ENCODE measurements at places on chromosomes 4 and X.

DNA sequence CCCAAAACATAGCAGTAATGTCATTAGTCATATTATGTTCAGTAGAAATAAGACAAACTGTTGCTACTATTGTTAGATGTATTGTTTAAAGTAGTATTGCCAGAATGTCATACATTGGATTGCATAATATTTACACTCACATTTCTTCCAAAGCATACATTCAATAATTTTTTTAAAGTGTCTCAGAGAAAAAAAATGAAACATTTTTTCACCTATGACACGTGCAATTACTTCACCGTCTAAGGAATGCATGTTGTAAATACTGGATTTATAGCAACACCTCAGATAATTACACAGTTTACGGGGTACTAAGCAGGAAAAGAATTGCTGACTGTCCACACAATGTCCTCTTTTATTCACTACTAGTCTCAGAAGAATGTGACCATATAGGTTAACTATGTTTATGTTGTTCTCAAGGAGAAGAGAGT lies 162.1 kb downstream of the PCDH18 start:
- no peak for DNase-seq

- DNase-seq, result no peak
These were observed 29.9 kb downstream of the VCX2 start for GRCh38 chrX:8140986-8141744.

- DNase-seq, result no peak
These were observed 2.7 kb upstream of the XKRX start for GRCh38 chrX:100931218-100931924.

- no peak for DNase-seq
These were observed 72.2 kb downstream of the PPP3CA start for GRCh38 chr4:101274888-101275752.

DNA sequence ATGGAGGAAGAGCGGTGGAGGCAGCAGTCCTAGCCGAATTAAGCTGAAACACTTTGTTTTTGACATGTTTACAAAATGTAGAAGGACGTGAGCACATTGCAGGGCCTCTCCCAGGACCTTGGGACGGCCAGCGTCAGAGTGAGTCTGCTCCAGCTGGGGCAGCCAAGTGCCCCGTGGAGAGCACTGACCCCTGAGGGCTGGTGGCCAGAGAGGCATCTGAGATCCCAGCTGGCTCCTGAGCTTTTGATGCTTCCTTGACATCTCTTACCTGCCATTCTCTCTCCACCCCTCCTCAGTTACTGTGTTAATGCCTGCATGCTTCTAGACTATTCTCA lies 24.7 kb downstream of the NAT8L start:
- no peak for DNase-seq

DNA sequence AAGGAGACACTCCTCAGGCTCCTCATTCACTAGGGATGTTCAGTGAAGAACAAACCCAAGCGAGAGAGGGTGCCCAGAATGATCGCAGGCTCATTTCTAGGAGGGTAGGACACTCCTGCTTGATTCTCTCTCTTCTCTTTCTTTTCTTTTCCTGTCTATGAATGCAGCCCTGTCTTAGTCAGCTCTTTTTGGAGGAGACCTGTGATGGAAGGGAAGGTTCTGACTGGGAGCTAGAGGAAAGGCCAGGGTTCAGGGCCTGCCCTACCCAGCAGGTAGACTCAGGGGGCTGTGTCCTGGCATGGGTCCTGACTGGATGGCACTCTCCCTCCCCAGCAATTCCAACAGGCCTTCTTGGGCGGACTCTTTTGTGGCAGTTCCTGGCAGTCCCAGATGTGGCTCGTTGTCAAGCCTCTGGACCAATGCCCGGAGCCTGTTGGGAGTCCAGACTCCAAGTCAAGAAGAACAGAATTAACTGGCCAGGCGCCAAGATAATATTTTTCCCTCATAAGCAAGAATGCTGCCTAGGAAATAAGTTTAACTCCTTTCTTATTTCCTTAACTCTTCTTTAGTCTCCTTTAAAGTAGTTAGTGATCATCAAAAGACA lies 139.4 kb upstream of the SCML1 start:
- peak; percentile 45 for DNase-seq

DNA sequence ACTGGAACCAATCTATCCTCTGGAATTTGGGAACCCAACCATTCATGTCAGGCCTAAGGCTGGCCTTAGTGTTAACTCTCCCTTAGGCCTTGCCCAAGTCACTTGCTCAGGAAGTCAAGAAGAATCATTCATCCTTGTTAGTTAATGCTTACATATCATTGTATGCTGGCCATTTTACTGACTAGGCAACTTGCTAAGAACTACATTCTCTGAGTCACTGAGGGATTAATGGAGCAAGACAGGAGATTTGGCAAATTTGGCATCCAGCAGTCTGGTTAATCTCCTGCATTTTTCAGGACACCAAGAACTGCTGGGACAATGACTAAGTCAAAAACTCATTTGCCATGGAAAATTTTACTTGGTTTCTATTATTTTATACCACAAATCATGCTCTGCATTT lies 115.8 kb upstream of the DDIT4L start:
- no peak for DNase-seq

- DNase-seq, result peak; percentile 72
These were observed 68.7 kb upstream of the NDST3 start for GRCh38 chr4:117965622-117966021.

DNA sequence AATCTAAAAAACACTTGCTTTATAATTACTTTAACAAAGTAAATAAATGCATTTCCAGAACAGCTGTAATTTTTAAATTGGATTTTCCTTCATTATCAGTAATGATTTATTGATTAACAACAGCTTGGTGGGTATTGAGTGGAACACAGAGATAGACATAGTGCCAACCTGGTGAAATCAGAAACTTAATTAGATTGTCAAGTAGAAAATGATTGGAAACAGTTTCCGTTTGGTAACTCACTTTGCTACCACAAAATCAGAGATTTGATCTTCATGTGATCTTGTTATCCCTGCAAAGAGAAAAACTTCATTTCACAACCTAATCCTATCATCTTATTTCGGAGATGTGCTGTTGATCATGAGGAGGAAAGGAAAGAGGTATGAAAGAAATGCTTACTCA lies 70.8 kb downstream of the CAPN6 start:
- DNase-seq, result no peak

DNA sequence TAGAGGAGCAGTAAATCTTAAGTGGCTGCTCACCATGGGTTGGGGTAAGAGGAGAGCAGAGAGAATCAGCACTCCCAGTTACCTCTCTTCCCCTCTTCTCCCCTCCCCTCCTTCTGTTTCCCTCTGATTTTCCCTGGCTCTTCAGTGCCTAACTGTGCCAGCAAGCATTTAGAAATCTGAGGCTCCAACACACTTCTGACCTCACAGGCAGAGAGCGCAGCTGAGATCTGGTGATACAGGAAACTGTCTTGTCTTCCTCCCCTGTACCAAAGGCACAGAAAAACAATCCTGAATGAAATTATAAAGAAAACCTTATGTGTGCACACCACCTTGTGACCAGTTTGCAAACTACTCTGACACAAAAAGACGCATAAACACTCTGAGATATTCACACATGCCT lies 82.4 kb upstream of the SMIM10 start:
- DNase-seq, result peak; percentile 21

DNA sequence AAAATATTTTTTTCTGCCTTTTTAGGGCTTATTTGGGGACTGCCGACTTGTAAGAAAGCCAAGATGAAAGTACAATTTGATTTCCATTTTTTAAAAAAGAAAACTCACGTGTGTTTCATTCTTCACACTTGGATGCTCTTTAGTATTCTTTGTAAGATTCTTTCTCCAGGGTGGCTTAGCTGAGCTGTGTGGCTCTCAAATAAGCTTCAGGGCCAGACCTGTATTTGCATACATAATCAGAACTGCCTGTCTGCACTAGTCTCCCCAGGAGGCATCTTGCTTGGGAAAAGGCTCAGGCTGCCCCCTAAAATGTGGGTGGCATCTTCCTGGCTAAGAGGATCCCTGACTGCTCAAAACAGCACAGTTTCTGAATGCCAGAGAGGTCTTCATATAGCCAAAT lies 498.4 kb downstream of the MID1IP1 start:
- DNase-seq, result no peak

DNA sequence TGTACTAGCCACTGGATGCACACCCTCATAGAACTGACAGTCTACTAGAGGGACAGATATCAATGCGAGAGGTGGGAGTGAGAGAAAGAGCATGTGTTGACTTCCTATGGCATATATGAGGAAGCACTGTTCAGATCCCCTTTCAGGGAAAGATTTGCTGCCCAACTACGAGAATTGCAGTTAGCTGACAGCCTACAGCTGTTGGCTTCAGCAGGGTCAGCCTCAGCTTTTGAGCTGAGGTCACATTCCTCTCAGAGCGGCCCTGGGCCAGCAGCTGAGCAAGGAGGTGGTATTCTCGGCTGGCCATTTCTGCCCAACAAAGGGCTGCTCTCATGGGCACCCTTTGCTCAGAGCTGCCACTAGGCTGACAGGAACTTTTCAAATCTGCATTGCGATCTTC lies 580.2 kb downstream of the MID1IP1 start:
- no peak for DNase-seq

GRCh38 chr4:72843466-72843865 lies 226.1 kb downstream of the COX18 start:
- no peak for DNase-seq

- DNase-seq, result no peak
These were observed 52.3 kb downstream of the IL1RAPL2 start for GRCh38 chrX:104618106-104618895.

DNA sequence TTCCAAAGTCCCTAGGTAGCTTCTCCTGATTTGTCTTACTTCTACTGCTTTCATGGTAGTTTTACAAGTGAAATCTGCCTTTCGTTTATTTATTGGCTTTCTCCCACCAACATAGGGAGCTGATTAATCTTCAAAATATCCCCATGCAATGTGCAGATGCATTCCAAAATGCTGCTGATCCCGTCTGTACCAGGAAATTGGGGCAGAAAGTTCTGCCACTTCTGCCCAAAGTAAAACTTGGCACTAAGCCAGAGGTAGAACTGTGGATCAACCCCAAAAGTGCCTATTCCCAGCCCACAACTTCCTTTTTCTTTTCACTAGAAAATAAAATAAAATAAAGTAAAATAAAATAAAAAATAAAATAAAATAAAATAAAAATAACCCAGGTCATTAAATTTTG lies 47.3 kb upstream of the PPARGC1A start:
- DNase-seq, result no peak

DNA sequence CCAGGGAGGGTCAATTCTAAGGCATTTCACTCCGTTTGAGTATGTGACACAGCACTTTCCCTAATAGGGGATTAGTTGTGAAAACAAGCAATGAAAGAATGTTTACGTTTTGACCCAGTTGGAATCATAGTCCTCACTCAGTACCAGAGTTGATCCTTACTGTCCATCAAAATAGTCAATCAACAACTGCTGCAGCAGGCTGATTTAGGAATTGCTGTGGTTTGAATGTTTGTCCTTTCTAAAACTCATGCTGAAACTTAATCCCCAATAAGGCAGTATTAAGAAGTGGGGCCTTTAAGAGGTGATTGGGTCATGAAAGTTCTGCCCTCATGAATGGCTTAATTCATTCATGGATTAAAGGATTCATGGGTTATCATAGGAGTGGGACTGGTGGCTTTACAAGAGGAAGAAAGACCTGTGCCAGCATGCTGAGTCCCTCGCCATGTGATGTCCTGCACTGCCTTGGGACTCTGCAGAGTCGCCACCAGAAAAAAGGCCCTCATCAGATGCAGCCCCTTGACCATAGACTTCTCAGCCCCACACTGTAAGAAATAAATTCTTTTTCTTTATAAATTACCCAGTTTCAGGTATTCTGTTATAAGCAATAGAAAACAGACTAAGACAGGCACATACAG lies 3.1 kb upstream of the FBXL5 start:
- no peak for DNase-seq

GRCh38 chr4:177001271-177002175 lies 208.8 kb upstream of the VEGFC start:
- no peak for DNase-seq

GRCh38 chr4:114271031-114271430 lies 291.6 kb upstream of the ARSJ start:
- no peak for DNase-seq

- DNase-seq, result no peak
These were observed 7.4 kb upstream of the DYNLT3 start for GRCh38 chrX:37854748-37855147.

DNA sequence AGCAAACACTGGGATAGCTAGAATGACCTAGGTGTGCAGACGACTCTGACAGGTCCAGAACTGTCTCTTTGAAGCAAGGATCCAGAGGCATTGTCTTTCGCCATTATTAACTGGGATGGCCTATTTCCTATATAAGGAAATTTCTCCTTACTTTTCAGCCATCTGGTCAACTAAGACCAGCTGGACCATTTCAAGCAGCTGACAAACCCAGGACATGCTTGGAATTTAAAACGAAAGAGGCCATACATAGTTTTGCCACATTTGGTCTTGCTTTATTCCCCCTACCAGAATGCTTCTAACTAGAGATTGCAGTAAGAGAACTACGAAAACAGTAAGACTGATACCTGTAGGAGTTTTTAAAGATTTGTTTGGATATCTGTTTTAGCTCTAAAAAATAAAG lies 87.0 kb downstream of the GLRA2 start:
- DNase-seq, result no peak

DNA sequence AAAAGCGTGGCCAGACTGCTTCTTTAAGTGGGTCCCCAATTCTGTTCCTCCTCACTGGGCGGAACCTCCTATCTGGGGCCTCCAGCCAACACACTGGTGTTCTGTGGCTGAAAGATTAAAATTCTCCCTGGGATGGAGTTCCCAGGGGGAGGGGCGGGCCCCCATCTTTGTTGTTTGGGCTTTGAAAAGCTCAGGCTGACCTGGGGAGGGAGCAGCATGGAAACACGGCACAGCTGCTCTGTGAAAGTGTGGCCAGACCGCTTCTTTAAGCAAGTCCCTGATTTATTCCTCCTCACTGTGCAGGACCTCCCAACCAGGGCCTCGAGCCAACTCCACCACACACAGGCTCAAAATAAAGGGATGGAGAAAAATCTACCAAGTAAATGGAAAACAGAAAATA lies 219.5 kb downstream of the TMEM47 start:
- no peak for DNase-seq

GRCh38 chr4:24114444-24114843 lies 224.6 kb upstream of the PPARGC1A start:
- no peak for DNase-seq

GRCh38 chr4:114782415-114783214 lies 184.0 kb downstream of the UGT8 start:
- DNase-seq, result no peak

Measured in NCI-H446 (cell line).